ENCODE measurements at places on chromosomes 4 and X.

DNA sequence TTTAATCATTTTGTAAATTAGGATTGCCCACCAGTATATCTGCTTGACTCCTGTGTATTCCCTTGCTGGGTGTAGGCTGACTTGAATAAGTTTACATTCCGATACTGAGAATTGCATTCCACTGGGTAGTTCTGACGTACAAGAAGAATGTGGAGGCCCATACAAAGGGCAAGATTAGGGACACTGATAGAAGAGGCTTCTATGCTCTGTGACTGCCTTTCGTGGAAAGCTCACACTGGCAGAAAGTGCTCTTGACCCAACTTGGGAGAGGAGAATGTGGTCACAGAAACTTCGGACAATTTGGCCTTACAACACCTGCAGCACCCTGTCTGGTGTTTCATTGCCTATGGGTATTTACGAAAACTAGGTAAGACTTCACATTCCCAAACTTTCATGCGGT lies 126.3 kb downstream of the RAPGEF2 start:
- DNase-seq: no peak

- no peak for DNase-seq
These were observed 470.0 kb upstream of the INTU start for GRCh38 chr4:127162741-127163140.

- DNase-seq: no peak
These were observed 147.3 kb downstream of the KLHL13 start for GRCh38 chrX:117969328-117969727.

- DNase-seq: no peak
These were observed 562 bp downstream of the AKAP17A start for GRCh38 chrX:1591863-1592469.

- DNase-seq: peak; percentile 61
These were observed 63.6 kb upstream of the NKX1-1 start for GRCh38 chr4:1469607-1470392.

DNA sequence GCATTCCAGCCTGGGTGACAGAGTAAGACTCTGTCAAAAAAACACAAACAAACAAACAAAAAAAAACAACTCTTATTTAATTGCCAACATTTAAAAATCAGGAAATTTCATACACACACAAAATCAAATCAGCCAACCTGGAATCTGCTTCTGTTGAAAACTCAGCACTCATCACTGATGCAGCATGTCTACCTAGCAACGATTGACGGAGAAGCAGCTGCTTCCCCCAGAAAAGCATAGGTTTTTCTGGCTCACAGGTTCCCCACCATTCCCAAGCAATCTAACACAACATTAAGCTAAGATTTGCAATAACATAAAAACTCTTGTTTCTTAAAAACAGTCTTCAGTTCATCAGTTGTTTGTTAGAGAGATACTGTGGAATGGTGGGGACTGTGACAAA lies 143.6 kb downstream of the DHX15 start:
- DNase-seq: no peak

DNA sequence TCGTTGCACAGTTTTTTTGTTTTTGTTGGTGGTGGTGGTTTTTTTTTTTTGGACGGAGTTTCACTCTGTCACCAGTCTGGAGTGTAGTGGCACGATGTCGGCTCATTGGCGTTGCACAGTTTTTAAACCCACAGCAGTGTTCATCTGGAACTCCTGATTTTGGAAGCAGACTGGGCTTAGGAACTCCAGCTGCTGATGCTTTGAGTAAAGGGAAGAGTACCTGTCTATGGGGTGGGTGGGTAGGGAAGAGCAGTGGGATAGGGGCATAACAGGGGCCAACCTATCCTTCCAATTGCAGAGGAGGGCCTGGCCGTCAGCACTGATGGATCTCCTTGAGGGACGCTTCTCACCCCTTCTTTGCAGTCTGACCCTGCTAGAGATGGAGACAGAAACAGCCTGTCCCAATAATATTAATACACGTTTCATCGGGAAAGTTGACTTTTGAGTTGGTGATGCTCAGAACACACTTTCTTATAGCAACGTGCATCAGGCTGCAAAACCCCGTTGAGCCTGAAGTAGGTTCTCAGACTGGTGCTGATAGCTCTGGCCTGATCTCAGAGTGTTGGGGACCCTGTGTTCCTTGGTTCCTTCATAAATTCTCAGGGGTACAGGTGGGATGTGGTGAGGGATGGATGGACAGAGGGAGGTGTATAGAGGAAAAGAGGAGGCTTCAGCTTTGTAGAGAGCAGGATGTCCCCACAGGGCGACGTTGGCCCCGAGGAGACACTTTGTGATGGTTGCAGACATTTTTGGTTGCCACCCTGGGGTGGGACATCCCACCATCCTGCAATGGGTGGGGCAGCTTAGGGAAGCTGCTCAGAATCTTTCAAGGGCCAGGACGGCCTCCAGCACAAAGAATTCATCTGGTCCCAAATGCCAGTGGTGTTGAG lies 2.3 kb downstream of the CD99 start:
- no peak for DNase-seq

DNA sequence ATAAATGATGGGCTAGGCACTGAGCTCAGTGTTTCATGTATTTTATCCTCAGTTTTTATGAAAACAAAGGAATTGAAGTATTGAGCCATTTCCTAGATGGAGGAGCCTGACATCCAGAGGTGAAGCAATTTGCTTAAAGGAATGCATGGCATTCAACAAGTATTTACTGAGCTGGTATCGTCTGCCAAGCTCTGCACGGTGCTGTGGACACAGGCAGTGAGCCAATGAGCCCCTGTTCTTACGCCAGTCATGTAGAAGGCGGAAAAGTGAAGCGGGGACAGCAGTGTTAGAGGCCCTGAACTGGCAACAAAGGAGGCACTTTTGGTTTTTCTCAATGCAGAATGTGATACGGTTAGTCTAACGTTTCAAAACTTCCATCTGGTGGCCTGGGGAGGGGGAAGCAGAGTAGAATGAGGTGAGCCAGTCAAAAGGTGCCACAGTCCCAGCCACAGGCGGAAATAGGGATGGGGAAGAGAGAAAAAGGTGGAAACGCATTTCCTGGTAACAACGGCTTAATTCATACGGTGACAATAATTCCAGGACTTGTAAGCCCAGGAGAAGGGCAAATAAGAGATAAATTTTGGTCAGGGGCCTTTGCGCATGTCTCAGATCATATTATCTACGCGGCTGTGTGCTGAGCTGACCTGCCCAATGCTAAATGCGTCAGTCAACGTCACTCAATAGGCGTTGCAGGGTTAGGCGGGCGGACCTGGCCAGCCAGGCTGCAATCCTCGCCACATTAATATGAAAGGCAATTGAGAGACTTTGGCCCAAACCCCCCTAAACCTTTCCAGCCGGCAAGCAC lies 133.9 kb downstream of the AFAP1 start:
- peak; percentile 64 for DNase-seq

DNA sequence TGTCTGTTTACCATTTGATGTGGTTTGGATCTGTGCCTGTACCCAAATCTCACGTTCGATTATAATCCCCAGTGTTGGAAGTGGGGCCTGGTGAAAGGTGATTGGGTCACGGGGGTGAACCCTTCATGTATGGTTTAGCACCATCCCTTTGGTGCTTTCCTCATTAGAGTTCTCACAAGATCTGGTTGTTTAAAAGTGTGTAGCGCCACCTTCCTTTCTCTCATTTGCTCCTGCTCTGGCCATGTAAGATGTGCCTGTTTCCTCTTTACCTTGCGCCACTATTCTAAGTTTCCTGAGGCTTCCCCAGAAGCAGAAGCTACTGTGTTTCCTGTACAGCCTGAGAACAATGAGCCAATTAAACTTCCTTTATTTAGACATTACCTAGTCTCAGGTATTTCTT lies 610.7 kb upstream of the ADGRL3 start:
- DNase-seq: no peak

GRCh38 chr4:26372525-26373172 lies 51.8 kb downstream of the RBPJ start:
- DNase-seq: peak; percentile 16

GRCh38 chrX:40150503-40150902 lies 52.7 kb upstream of the BCOR start:
- DNase-seq: no peak

GRCh38 chr4:2249526-2250356 lies 7.8 kb upstream of the HAUS3 start:
- no peak for DNase-seq

Measured in epithelial cell of prostate (primary cell).